Right ventricle myocardium inferior (tissue), 1 donor: ENCODE measurements at places on chromosomes 16 and 17. TPM values are rescaled to one million over a fixed set of nuclear protein-coding genes. Genes with fewer than 3 reads are reported as not detected.

DNA sequence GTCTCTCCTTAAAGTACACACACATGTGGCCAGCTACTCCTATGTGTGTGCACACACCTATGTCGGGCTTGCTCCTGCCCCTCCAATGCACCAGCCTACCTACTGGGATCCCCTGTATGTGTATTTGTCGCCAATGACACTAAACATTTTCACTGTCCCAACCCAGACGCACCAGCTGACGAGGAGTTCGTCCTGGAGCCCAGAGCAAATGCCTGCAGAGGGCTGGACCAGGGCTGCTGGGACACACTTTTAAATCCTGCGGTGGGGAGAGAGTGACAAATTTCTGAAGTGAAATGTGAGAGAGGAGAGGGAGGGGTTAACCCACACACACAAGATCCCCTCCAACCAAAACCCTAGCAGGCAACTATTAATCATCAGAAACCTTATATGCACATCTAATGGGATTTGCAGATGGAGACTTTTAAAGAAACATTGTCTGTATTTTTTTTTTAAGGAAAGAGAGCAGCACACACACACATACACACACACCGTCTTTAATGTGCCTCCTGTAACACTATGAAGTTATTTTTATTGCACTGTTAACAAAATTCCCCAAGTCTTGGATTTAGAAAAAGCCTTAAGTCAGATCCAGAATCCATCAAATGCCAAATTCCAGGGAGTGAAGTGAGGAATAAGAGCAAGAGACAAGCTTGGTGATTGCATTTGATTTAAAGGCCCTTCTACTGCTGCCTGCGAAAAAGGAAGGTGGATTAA lies at the start of gene MEOX1:
Gene MEOX1 (minus strand): TSS at position 224 of the 714 bp plus-strand sequence. CDS start 388 bp downstream, outside the sequence.
- DNase-seq: no peak

The HOXB6 gene
- 0.57 TPM for total RNA-seq

- DNase-seq: no peak
These were observed 77.1 kb upstream of the GSE1 start for GRCh38 chr16:85536073-85536410.

The CETP gene
- 0.32 TPM for total RNA-seq

GRCh38 chr16:19980632-19981265 lies 92.9 kb downstream of the GPR139 start:
- no peak for DNase-seq

The TMEM94 gene
- total RNA-seq: 50.3 TPM

DNA sequence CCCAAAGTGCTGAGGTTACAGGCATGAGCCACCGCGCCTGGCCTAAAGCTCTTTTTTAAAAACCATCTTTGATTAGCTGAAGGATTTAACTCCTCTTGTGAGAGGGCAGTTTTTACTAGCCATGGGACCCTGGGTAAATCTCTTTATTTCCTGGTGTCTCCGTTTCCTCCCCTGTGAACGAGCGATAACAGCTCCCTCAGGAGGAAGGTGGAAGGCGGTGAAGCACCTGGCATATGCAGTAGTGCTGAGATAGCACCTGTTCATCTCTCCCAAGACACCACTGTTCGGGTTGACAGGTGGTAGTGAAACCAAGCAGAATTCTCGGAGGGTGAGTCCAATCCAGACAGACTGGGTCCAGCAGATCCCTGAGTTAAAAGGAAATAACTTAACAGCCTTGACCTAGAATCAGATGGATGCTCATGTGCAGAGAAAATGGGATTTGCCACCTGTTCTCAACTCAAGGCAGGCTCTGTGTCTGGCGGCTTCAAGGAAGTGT lies 86.2 kb downstream of the CRISPLD2 start:
- no peak for DNase-seq

- DNase-seq: no peak
These were observed 2.4 kb upstream of the MT1B start for GRCh38 chr16:56649271-56649670.

The CACNG3 gene
- not detected for total RNA-seq

DNA sequence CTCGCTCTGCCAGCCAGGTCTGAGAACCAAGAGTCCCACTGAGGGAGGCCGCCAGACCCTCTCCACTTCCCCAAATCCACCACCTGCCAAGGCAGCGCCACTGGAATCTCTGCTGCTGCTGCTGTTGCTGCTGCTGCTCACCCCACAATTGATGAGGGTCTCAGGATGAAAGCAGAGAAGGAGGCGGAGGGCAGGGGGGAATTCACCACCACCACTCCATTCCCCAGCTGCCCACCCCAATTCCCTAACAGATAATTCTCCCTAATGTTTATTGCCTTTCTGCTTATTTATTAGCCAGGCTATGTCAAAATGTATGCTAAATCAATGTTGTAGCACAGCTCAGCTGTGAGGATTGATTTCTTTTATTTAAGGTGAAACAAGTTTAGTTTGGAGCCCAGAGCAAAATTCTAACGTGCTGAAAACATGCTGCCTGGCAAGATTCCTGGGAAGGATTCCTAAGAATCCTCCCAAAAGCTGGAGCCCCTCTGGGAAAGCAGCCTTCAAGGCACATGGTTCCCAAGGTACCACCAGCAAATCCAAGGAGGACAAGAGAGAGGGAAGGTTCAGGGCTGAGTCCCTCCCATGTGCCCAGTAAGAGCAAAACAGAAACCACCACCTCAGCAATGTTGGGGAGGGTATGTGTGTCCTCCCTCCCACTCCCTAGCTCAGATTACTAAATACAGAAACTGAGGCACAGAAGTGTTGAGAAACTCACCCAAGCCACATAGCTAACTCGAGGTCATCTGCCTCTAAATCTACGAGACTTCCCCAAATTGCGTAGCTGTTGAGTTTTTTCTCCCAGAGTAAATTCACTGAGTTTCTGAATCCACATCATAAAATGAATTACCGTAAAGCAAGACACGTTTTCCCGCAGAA lies 12.2 kb upstream of the CDH5 start:
- DNase-seq: no peak

DNA sequence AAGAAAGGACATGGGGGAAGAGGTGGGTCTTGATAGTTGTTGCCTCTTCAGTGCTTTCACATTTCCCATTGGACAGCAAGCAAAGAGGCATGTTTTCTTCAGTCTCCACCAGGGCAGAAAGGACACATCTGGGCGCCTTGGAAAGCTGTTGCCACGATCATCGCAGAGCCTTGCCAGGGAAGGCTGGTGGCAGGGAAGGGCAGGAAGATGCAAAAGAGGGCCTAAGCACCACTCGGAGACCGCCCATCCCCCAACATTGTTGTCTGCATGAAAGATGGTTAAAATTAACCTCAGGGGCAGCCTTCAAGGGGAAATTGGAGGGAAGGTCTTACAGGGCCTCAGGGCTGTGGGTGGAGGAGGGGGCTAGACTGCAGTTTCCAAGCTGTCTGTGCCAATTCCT lies 114.2 kb downstream of the SOX9 start:
- no peak for DNase-seq

- DNase-seq: no peak
These were observed 55.3 kb downstream of the SKAP1 start for GRCh38 chr17:48374650-48375230.

- DNase-seq: no peak
These were observed 28.7 kb upstream of the CRISPLD2 start for GRCh38 chr16:84791088-84791487.

- DNase-seq: no peak
These were observed 110.4 kb downstream of the MRTFB start for GRCh38 chr16:14181371-14182050.

DNA sequence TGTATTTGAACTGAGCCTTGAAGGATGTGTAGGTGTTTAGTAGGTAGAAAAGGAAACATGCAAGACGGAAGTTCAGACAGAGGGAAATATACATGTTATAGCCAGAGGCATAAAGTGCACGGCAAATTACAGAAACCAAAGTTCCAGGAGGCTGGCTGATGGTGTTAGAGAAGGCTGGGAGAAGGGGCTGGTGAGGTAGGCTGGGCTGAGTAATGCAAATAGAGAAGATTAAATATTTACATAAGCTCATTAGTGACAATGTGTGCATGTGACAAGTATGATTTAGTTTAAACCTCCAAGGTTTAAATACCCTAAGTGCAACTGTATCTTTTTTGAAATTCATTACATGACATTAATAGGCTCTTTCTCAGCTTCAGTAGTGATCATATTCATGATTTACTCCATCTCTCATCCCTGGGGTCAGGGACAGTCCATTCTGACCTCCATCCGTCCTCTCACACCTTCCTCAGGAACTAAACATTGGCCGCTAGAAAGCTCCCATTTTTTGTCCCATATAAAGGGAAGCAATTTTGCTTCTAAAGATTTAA lies 399.8 kb upstream of the SALL1 start:
- no peak for DNase-seq

DNA sequence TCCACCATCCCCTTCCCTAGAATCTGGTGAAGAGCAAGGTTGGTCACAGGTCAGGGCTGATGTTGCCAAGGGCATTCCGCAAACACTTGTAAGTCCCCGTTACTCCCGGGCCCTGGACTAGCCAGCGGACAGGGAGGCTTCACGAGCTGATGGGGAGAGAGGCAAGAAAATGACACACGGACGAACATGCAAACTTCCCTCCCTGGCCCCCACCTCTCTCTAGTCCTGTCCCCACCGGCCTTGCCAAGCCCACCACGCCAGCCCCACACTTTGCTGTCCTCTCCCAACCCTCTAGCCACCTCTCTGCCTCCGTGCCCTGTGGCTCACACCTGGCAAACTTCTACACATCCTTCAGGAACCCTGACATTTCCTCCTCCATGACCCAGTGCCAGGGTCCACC lies 54.8 kb downstream of the RPH3AL start:
- DNase-seq: peak; percentile 59

DNA sequence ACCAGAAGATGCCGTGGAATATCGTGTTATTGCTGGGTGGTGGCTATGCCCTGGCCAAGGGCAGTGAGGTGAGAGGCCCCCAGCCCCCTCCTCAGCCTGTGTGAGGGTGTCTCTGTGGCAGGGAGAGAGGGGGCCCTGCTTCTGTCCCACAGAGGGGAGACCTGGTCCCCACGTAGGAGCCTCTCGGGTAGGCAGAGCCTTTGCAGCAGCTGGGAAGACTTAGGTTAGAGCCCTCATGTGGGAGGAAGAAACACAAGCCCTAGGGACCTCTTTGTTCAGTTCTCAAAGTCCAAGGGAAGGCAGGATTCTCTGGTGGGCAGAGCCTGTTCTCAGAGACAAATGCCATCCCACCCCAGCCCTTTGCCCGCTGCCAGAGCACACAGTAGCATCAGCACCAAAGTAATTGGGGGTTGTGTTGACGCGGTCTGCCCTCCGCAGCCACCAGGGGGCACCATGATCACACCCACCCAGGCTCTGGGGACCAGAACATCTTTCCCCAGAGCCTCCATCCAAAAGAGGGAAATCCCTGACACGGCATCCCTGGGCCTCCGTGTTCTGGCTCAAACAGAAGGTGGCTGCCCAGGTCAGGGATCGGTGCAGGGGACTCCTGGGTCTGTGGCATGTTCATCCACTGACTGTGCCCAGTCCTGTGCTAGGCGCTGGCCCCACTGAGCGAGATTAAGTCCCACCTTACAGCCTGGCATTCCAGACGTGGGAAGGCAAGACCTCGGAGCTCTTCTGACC lies 11.5 kb upstream of the FOXN1 start:
- DNase-seq: peak; percentile 87

- no peak for DNase-seq
These were observed 73.8 kb downstream of the XYLT1 start for GRCh38 chr16:17396762-17397498.

The CCL1 gene
- not detected for total RNA-seq

DNA sequence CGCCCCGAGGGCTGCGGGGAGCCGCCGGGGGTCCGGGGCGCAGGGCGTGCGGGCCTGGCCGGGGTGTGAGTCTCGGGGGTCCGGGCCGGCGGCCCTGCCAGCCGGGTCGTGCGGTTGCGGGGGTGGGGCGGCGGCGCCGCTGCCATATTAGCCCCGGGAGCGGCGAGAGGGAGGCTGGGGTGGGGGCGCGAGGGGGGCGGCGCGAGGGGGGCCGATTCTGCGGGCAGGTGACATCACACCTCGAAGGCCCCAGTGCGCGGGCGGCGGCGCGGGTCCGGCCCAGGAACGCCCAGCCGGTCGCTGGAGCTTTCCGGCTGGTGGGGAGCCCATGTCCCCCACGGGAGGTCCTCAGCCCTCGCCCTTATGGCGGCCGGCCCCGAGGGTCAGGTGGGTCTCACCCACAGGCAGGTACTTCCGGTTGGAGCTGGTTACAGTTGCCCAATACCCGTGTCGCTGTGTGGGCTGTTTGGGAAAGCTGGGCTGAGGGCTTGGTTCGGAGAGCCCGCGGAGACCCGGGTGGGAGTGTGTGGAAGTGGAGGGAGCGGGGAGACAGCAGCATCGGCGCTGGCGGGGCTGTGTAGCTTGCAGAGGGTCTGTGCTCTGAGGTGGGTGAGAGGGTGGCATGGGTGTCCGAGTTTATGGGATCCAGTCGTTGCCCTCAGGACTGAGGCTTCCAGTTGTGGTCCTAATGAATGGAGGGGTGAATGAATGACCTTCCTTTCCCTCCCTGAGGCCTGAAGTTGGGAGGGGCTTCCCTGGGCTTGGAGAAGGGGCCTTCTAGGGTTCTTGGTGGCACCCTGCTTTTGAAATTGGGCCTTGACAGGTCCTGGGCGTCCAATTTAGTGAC lies 804 bp downstream of the ATP6V0C start:
- DNase-seq: no peak

- DNase-seq: peak; percentile 83
These were observed 1.1 kb downstream of the FLII start for GRCh38 chr17:18257268-18257981.

DNA sequence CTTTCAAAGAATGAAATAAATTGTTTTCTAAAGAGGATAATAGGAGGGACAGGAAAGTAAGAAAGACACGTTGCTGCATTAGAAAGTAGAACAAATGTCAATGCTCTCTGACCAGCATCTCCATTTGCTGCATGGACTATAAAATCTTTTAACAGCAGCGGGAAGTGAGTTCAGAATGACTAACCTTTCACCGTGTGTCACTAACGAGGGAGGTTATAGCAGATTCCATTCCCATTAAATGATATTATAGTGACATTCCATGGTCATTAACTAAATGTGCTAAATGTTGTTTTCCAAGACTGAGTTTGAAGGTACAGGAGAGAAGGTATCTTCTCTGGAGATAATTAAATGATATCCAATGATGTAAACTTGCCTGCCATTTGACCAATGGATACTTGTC lies 127.1 kb upstream of the HS3ST3A1 start:
- no peak for DNase-seq

GRCh38 chr17:73281928-73282327 lies 20.2 kb upstream of the CPSF4L start:
- DNase-seq: no peak
